Islet precursor cell (in vitro differentiated cells): ENCODE measurements at places on chromosomes 2 and 18.

DNA sequence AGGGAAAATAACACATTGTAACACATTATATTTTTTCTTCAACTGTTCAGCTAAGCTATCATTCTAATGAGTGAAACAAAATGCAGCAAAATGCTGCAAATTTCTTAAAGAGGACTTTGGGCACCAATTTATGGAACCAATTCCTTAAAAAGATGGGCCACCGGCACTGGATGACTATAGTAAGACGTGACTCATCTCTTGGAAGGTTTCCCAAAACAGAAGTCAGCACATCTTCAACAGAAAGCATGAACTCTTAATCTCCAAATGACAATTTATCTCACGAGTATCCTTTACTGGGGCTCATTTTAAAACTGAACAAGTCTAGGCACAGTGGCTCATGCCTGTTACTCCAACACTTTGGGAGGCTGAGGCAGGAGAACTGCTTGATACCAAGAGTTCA is 213.4 kb downstream of the CDH20 start:
- no peak for DNase-seq

- no peak for DNase-seq
Measured at GRCh38 chr2:154527962-154528361, 170.5 kb upstream of the KCNJ3 start.

DNA sequence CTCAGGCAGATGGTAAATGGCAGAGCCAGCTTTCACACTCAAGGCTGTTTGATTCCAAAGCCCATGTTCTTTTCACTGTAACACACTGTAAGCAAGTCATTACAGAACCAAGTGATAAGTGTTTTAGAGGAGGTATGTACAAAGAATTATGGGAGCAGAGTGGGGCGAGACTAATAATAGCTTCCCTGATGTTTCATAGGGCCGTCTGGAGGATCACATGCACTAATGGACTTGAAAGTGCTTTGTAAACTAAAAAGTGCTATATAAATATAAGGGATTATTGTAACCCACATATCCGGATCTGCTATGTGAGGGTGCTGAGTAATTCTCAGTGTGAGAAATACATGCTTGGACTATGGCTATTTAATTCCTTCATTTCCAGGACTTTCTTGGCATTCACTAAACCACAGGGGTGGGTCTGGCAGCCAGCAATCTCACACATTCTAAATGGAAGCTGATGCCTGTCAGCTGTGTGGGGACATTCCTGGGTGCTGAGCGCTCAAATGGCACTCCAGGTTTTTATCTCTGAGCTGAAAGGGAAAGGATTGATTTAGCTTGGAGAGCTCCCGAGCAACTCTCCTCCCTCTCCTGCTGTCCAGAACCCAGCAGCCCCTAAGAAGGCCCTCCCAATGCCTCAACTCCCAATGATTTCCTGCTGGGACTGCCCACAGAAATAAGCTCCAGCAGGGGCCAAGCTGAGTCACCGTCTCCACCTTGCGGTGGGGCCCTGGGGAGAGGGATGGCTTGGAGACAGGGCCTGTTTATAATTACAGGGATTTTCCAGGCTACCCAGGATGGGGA is 222.8 kb downstream of the SOX11 start:
- peak; percentile 99 for DNase-seq

DNA sequence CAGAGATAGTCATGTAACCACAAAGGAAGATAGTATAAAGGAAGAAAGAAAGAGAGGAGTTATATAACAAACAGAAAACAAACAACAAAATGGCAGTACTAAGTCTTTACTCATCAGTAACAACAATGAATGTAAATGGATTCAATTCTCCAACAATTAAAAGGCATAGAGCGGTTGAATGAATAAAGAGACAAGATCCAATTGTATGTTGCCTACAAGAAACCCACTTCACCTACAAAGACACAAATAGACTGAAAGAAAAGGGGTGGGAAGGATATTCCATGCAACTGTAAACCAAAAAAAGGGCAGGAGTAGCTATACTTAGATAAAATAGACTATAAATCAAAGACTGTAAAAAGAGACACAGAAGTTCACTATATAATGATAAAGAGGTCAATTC is 157.3 kb upstream of the CREB1 start:
- no peak for DNase-seq

- no peak for DNase-seq
Measured at GRCh38 chr2:22822835-22823234, 562.1 kb upstream of the KLHL29 start.

- DNase-seq: no peak
Measured at GRCh38 chr2:60519231-60519863, 34.1 kb downstream of the BCL11A start.
